ENCODE measurements at places on chromosomes 4 and X. TPM values are rescaled to one million over a fixed set of nuclear protein-coding genes. Genes with fewer than 3 reads are reported as not detected.

- no peaks in the 10 kb centered on the region for H3K36me3 ChIP-seq
- H3K4me3 ChIP-seq, result no peak overlapping the region
- H3K27ac ChIP-seq, result no peak overlapping the region
- DNase-seq, result no peak
Observed at GRCh38 chr4:177555007-177555574, 112.9 kb upstream of the AGA start.

DNA sequence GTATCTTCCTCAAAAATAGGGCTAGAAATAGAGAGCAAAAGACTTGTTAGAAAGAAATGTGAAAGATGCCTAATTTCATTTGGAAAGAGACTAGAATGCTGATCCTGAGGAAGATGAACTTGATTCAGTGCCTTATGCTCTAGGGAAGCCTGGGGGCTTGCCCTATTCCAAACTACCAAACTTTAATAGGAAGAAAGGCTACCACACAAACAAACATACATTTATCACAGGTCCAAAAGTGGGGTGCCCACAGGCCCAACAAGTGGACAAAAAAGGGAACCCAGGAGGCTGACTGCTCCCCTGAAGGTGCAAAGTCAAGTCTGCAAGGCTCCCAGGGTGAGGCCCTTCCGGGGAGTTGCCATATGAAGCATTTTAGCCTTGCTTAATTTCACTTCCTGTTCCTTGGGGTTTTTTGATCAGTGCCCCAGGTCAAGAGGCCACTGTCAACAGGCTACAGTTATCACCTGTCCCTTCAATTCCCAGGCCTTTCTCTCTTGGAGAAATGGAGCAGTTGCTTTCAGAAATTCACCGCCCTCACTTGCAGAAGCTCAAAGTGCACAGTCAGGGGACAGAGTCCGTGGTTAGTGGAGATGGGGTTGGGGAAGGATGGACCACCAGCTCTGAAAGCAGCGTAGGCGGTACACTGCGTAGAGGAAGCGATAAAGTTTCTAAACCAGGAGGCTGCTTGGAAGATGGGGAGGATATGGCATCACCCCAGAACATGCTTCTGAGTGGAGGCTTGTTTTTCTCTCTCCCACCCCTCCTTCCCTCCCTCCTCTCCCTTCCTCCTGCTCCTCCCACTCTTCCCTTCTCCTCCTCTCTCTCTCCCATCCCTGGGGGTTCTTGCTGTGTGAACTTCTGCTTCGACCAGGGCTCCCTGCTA, 36.4 kb downstream of the TMEM154 start:
- peak overlapping the region; percentile 70 for H3K4me3 ChIP-seq
- H3K27me3 ChIP-seq, result no peaks in the 10 kb centered on the region
- peaks cover 32% of the 10 kb centered on the region for H3K4me1 ChIP-seq
- peak overlapping the region; percentile 87 for H3K27ac ChIP-seq
- no peak for DNase-seq
- peaks cover 5% of the 10 kb centered on the region for H3K36me3 ChIP-seq

GRCh38 chr4:151325111-151325948, at the start of gene SH3D19:
Gene SH3D19, minus strand, starts transcription at chr4:151325605. Its CDS starts 253 bp downstream, at chr4:151325352.
- H3K27ac ChIP-seq, result no peak within 1 kb of the TSS
- H3K4me3 ChIP-seq, result peak within 1 kb of the TSS; percentile 92
- peaks cover 63% of the 10 kb centered on the region for H3K27me3 ChIP-seq
- peaks cover 5% of the 10 kb centered on the region for H3K4me1 ChIP-seq
- peaks cover 4% of the 10 kb centered on the region for H3K36me3 ChIP-seq

GRCh38 chr4:109294468-109295020, 7.9 kb downstream of the COL25A1 start:
- no peak for DNase-seq
- H3K27ac ChIP-seq, result no peak overlapping the region
- H3K4me1 ChIP-seq, result no peaks in the 10 kb centered on the region

DNA sequence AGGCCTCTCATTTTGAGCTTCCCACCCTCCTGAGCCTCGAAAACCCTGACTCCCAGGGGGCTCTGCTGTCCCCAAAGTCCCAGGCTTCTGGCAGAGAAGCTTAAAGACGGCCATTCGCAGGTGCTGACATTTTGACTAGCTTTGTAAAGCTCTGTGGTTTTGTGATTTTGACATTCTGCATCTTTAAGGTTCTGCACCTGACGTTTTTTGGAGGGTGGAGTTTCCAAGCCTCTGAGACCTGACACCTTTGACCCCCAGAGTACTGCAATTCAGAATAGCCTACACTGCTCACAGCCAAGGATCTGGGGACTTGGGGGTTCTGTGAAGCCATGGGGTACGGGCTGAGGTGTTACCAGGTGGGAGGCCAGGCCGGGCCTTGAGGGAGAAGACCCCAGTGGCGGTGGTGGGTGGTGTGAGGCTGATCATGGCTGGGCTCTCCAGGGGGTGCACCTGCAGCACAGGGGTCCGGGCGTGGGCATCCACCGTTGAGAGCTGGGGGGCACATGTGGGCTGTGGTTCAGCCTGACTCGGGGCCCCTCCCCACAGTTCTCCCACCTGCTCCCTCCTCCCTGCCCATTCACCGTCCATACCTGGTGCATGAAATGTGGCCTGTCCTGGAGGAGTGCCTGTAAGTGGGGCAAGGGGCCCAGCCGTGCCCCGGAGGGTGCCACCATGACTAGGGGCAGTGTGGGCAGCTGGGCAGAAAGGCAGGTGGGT, 7.3 kb downstream of the FOXP3 start:
- H3K36me3 ChIP-seq, result no peaks in the 10 kb centered on the region
- no peak for DNase-seq
- H3K4me1 ChIP-seq, result peaks cover 15% of the 10 kb centered on the region

DNA sequence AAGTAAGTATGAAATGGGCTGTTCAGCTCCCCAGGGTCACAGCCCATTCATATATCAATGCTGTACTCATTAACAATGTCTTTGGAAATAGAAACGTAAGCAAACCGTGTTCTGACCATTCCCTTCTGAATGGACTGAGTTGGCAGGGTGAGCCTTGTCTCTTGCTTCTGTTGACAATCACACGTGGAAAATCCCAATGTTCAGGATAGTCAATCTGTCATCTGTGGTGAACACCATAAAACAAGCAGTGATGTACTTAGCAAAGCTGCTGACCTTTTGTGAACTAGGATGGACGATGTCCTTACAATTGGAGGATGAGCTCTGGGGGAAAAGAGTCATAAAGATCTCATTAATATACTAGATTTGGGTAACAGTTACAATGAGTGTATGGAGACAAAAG, 109.6 kb upstream of the PAQR3 start:
- no peaks in the 10 kb centered on the region for H3K4me1 ChIP-seq
- no peak overlapping the region for H3K4me3 ChIP-seq
- DNase-seq, result no peak
- H3K36me3 ChIP-seq, result no peaks in the 10 kb centered on the region

- H3K4me1 ChIP-seq, result no peaks in the 10 kb centered on the region
- no peaks in the 10 kb centered on the region for H3K27me3 ChIP-seq
- no peak for DNase-seq
- peaks cover 3% of the 10 kb centered on the region for H3K36me3 ChIP-seq
- no peak overlapping the region for H3K4me3 ChIP-seq
Observed at GRCh38 chr4:186693159-186693815, 30.4 kb downstream of the FAT1 start.

DNA sequence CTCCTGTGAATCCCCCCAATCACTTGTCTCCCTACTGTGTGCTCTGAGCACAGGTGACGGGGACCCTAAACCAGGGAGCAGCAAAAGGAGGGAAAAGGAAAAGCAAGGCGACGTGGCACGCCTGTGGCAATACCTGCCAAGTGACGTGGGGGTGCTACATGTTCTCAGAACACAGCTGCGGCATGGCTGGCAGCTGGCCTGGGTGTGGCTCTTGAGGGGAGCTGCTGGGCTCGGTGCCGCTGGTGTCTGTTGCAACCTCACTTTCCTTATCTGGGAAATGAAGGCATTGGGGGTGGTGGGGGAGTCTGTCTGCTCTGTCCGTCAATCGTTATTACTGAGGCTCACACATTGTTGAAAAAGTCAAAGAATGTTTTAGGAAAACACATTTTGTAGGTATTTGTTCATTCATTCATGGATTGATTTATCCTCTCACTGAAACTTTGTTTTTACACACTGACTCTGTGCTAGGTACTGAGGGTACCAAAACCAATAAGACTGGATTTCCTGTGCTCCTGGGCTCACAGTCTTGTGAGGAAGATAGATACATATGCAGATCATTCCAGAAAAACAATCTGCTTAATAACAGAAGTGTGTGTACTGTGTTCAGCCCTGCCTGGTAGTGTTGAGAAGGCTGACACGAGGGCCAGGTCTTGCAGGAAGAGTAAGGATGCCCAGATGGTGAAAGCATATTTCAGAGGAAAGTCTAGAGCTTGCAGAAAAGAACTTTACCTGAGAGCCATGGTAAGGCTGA, 217.6 kb downstream of the PTTG2 start:
- DNase-seq, result no peak

- H3K27ac ChIP-seq, result peak overlapping the region; percentile 96
- H3K4me3 ChIP-seq, result no peak overlapping the region
- no peaks in the 10 kb centered on the region for H3K36me3 ChIP-seq
- no peak for DNase-seq
Observed at GRCh38 chrX:136712650-136713310, 64.8 kb downstream of the CD40LG start.

DNA sequence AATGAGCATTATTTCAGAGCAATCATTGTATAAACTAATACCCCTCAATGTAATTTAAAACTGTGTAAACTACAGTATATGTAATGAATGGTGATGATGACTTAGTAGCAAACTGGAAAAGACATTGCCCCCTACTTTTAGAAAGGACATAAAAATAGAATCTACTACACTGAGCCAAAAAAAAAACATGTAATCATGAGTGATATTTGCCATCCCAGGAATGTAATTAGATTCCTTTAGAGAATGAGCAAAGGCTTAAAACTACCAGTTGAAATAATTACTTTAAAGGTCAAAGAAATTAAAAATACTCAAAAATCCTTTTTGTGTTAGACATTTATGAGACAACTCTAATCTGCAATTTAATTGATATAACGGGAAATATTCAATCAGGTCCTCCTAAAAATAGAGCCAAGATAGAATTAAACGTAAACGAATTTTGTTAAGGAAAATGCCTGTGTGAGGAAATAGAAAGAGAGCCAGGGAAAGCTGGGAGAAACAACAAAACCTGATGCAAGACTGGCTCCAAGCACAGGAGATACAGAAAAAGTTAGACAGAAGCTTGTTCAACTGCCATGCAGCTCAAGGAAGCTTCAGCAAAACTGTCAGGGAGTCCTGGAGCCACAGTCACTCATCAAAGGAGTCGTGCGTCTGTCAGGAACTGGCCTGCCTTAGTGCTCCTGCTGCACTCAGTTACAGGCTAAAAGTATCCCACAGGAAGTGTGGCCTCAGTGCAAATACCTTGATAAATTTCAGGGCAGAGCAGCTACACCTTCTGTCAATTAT, 655.7 kb upstream of the INTU start:
- H3K27me3 ChIP-seq, result no peaks in the 10 kb centered on the region
- DNase-seq, result no peak
- no peak overlapping the region for H3K27ac ChIP-seq
- H3K4me1 ChIP-seq, result no peaks in the 10 kb centered on the region

DNA sequence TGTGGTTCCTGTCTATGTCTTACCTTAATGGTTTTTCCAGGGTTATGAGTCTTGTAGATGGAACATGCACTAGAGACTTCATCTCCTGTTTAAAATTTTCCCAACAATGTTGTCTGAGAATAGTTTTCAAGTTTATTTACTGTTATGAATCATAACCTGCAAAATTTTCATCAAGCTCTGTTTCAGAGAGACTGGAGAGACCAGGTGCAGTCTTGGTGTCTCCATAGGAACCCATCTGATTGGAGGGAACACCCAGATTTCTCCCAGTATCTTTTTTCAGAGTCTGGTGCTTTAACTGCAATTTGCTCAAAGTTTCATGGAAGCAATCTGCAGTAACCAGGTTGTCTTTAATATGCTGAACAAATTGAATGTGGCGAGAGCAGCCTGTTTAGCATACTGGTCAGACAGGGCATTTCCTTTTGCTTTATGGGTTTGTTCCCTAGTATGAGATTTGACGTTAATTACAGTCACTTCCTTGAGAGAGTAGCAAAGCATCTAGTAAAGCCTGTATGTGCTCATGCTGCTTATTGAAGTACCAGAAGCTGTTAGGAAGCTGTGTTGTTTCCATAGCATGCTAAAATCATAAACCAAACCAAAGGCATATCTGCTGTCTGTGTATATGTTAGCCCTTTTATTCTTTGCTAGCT, 18.8 kb upstream of the VSIG1 start:
- no peak for DNase-seq
- H3K4me1 ChIP-seq, result peaks cover 43% of the 10 kb centered on the region
- no peaks in the 10 kb centered on the region for H3K27me3 ChIP-seq
- H3K36me3 ChIP-seq, result no peaks in the 10 kb centered on the region

- peak within 1 kb of the TSS; percentile 96 for H3K27ac ChIP-seq
- DNase-seq, result peak; percentile 92
- peaks cover 3% of the 10 kb centered on the region for H3K36me3 ChIP-seq
- H3K27me3 ChIP-seq, result no peaks in the 10 kb centered on the region
- peaks cover 32% of the 10 kb centered on the region for H3K4me1 ChIP-seq
- peak within 1 kb of the TSS; percentile 94 for H3K4me3 ChIP-seq
Observed at GRCh38 chr4:83284193-83285054, at the start of gene COQ2. Gene COQ2, minus strand, starts transcription at chr4:83284798. Its CDS starts 34 bp downstream, at chr4:83284764.

DNA sequence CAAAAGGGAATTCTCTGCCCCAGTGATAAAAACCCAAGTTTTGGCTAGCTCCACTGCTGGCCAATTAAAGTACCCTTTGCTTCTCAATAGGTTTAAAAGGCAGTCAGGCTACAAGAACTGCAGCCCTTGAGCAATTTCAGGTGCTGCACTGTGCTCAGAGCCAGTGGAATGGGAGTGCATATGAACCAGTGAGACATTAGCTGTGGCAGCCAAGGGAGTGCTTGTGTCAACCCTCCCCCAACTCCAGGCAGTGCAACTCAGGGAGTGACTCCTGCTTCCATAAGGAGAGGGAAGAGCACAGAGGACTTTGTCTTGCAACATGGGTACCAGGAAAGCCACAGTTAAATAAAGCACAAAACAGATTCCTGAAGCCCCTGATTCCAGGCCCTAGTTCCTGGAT, 61.6 kb upstream of the VAMP7 start:
- H3K36me3 ChIP-seq, result no peaks in the 10 kb centered on the region
- H3K4me1 ChIP-seq, result no peaks in the 10 kb centered on the region
- H3K27me3 ChIP-seq, result no peaks in the 10 kb centered on the region
- no peak for DNase-seq

DNA sequence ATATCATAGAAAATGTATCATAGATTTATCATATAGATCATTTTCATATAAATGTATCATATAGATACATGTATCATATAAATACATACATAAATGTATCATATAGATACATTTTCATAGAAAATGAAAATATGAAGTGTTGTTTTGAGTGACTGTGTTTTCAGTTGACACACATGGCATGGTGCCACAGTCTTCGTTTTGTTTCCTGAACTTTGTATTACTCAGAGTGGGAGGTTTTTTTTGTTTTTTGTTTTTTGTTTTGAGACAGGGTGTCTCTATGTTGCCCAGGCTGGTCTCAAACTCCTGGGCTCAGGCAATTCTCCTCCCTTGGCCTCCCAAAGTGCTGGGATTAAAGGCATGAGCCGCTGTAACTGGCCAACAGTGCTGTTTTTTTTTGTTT, 3.9 kb downstream of the RBM10 start:
- H3K36me3 ChIP-seq, result peaks cover 2% of the 10 kb centered on the region
- H3K27ac ChIP-seq, result no peak overlapping the region
- H3K4me1 ChIP-seq, result peaks cover 14% of the 10 kb centered on the region
- no peaks in the 10 kb centered on the region for H3K27me3 ChIP-seq

- DNase-seq, result no peak
- no peaks in the 10 kb centered on the region for H3K27me3 ChIP-seq
- H3K27ac ChIP-seq, result no peak overlapping the region
Observed at GRCh38 chrX:122087341-122087740, 1039.9 kb downstream of the GLUD2 start.

Gene CTAG1B
- total RNA-seq, result not detected

Gene SLIT2
- not detected for total RNA-seq

Gene SAGE1
- not detected for total RNA-seq

Gene NLGN4X
- total RNA-seq, result not detected

Gene LDB2
- not detected for total RNA-seq

Gene NMU
- total RNA-seq, result not detected
